Stimulated activated CD4-positive, alpha-beta T cell treated with anti-CD3 and anti-CD28 coated beads, TNF-alpha, amount 100 ng/mL, for 24 hours (primary cell): ENCODE measurements at places on chromosomes 16 and 17.

DNA sequence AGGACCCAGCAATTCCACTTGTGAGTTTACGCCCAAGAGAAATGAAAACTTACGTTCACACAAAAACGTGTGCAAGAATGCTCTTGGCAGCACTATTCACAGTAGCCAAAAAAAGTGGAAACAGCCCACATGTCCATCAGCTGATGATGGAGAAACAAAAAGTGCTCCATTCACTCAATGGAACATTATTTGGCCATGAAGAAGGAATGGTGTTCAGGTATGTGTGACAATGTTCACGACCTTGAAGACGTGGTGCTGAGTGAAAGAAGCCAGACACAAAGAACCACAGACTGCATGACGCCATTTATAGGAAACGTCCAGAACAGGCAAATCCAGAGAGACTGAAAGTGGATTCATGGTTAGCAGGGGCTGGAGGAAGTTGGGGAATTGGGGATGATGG, 84.9 kb downstream of the ZDHHC7 start:
- no peak for DNase-seq

DNA sequence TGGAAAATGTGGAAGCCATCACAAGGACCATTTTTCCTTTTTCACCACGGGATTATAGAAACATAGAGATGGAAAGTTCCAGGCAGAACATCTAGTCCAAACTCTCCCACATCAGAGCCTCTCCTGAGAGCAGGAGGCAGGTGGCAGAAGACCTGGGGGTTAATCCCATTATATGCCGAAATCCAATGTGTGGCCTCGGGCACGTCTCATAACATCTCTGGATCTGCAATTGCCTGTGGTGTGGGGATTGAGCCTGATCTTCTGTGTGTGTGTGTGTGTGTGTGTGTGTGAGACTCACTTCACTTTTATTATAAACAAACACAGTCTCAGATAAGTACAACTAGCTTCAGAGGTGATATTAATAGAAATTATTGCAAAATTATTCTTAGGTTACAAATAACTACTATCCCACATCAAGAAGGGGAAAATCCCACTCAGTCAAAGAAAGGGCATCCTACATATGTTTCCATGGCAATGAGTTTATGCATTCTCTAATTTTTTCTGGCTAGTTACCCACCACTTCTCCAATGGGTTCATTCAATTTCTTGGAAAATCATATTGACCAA, 199.1 kb downstream of the FOXL1 start:
- DNase-seq: no peak

DNA sequence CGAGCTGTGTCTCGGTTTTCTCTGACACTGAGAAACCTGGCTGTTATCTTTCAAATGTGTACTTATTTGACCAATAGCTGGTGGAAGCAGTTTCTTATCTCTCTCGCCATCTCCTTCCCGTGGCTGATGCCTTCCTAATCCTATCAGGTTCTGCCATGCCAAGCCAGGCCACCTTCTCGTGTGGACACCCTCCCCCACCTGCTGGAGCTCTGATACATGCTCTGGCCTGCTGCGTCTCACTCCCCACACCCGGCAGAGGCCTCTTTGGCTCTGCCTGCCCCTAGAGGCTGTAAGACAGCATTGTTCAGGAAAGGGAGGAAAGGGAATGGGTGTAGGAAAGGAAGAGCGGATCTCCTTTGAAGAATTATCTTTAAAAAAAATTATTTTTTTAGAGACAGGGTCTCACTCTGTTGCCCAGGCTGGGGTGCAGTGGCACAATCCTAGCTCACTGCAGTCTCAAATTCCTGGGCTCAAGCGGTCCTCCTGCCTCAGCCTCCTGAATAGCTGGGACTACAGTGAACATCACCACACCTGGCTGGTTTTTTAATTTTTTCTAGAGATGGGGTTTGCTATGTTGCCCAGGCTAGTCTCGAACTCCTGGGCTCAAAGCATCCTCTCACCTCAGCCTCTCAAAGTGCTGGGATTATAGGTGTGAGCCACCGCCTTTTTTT, 7.5 kb upstream of the ARMC5 start:
- no peak for DNase-seq

GRCh38 chr16:49460786-49461470, 87.3 kb downstream of the C16orf78 start:
- DNase-seq: no peak

DNA sequence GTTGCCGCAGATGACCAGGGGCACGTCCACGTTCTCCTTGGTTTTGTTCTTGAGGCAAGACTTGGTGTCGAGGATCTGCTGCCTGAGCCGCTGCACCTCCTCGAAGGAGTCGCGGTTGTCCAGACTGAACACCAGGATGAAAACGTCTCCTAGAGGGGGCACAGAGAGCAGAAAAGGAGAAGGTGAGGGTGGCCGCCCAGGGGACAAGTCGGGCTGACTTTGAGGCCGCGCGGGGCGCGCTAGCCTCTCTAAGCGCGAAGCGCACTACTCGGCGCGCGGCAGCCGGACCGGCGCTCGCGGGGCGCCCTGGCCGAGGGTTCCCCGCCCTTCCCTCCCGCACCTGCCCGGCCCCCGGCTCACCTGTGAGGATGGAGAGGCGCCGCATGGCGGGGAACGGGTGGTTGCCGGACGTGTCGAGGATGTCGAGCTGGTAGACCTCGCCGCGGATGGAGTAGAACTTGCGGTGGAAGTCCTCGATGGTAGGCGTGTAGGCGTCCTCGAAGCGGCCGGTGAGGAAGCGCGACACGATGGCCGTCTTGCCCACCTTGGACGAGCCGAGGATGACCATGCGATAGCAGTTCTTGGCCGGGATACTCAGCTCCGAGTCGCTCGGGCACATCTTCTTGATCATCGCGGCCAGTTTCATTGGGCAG, 533 bp downstream of the RASD1 start:
- DNase-seq: no peak

- DNase-seq: no peak
Observed at GRCh38 chr17:20010099-20010863, 1.1 kb downstream of the SPECC1 start.
